ENCODE measurements at places on chromosomes 1 and 21.

- no peak for DNase-seq
Observed at GRCh38 chr1:33373606-33374005, 52.7 kb upstream of the A3GALT2 start.

- DNase-seq: no peak
Observed at GRCh38 chr1:13733711-13734110, 33.7 kb downstream of the PRDM2 start.

DNA sequence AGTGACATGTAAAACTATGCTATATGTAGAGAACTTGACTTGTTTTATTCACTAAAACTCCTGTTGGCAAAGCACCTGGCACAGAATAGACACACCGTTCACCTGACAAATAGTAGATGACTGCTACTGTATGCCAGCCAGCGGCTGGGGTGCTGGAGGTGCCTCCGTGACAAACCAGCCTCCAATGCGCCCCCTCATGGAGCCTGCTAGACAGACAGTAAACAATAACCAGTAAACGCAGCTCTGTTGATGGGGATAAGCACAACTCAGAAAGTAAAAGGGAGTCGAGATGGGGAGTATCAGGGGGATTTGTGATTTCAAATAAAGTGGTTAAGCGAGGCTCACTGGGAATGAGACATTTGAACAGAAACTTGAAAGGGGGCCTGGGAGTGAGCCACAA, 107.2 kb downstream of the PRDM2 start:
- no peak for DNase-seq

DNA sequence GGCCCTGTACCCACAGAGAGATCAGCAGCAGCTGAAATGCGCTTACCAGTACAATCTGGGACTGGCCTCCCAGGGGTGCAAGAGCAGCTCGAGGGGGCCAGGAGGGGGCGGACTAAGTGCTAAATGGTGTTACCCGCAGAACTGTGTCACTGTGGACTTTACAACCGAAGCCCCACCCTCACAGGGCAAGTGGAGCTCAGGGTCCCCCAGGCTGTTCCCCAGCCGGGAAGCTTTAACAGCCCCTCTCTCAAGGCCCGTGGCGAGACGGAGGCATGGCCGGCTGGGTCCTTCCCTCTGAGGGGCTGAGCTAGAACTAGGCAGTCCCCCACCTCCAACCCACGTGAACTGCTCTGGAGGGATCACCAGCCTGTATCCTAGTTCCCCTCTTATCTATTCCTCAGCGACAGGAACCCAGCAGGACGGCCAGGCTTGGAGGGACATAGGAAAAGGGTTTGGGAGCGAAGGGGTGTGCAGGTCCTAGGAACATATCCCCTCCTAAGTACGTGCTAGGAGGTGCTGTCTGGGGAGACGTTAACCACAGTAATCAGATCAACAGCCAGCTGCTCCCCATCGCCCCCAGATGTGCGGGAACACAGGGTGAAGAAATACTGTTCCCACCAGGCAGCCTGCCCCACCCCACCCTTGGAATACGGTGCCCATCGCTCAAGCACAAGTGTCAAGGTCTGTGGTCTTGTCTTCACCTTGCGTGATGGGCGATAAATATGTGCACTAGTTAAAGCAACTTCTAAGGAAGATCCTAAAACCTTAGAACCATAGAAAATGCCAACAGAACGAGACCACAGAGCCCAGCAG, 24.4 kb downstream of the ZBTB17 start:
- no peak for DNase-seq

GRCh38 chr1:20974951-20975350, 187.8 kb upstream of the HP1BP3 start:
- no peak for DNase-seq

DNA sequence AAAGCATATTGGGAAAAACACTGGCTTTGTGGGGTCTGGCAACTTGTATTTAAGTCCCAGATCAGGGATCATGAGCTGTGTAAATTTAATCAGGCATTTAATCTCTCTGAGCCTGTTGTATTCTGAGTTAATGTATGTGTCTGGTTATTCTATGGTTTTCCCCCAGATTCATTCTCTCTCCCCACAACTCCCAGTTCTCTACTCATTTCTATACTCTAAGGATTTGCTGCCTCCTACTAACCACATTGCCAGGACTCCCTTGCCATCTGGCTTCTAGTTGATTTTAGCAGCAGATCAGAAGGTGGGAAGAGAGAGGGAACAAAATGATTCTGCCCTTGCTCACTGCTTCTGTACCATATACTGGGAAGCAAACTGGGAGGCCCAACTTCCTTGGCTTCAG, 31.4 kb upstream of the S1PR1 start:
- DNase-seq: no peak

DNA sequence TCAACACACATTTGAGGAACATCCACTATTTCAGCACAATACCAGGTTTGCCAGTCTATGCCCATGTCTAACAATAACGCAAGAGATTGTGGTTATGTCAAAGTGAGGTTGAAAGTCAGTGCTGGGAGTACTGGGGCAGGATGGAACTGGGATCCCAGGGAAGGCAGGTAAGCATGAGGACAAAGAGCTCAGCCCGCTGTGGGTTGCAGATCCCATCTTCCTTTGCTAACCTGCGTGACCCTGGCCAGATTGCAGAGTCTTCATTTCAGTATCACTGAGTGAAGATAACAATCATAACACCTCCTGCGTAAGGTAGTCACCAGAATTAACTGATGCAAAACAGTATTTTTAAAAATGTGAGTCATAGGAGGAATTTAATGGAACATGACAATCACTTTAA, 250.0 kb downstream of the PCP4 start:
- no peak for DNase-seq

DNA sequence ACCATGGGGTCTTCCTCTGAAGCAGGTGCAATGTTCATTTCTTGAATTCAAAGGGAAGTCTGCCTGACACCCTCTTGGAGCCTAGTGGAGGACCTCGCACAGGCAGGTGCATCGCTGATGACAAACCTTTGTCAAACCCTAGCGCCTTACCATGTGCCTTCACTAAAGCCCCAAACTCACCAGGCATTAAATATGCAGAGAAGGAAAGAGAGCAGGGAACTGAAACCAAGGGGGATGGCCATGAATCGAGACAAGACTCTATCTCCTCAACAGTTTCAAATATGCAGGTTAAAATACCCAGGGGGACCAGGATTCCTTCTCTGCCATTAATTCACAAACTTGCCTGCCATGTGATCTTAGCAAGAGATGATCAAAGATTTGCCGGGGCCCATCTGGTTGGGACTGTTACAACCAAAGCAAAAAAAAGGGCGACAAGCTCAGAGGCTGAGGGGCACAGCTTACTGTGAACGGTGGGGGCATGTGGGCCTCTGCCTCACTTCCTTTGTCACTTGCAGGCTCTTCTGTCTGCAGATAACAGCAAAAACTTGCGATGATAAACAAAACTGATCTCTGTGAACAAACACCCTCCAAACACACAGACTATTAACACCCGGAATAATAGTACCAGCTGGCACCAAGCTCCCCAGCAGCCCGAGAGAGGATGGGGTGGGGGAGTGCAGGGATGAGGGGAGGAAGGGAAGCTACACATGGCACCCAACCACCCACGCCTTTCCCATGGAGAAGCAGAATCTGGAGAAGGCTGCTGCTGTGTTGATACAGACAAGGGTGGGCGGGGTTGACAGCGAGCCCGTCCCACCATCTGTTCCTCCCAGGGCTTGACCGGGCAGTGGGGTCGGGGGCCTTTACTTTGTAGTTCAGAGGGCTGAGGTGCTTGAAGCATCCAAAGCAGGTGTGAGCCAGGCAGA, 33.9 kb downstream of the TMEM63A start:
- no peak for DNase-seq

GRCh38 chr1:223126741-223127140, 16.3 kb downstream of the TLR5 start:
- no peak for DNase-seq

- DNase-seq: no peak
Observed at GRCh38 chr21:31318971-31319370, 25.1 kb downstream of the TIAM1 start.

DNA sequence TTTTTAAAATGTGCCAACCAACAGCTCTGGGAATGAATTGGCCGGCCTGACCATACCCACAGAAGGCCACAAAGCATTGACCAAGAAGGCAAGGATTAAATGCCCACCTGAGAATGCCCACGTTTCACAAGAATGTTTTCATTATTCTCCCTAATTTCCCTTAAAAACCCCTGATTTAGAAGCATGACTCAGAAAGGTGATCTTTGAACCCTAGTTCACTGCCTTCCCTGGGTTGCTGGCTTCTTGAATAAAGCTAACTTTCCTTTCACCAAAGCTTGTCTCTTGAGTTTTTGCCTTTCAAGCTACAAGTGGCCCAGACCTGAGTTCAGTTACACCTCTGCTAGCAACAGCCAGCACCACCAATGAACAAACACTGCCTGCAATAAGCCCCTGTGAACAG, 14.4 kb upstream of the MRPL55 start:
- DNase-seq: no peak

- DNase-seq: no peak
Observed at GRCh38 chr1:34524783-34525182, 230.1 kb upstream of the GJB5 start.

DNA sequence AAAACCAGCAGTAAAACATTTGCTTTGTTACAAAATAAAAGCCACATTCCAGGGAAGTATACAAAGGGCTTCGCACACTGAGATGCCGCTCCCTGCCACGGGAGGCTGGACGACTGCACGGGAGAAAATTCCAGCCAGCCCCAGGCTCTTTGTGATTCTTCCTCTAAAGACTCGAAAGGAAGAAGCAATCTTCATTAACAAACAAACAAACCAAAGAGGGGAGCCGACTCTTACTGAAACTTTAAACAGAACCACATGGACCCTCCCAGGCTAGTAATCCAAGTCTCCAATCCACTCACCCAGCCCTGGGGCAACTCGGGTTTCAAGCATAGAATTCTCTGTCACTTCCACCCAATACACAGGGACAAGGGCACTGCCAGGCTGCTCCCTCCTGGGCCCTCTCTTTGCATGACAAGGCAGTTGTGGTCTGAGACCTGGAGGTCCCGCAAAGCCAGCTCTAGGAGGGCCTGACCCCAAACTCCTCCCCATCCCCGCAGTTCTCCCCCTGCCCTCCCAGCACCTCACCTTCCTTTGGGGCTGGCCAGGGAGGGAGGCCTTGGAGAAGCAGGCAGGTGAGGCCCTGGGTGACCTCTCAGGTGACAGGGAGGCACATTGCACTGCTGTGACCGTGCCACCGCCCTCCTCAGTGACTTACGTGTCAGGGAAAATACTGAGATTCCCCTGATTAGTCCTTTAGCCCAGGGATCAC, 26.6 kb upstream of the COL18A1 start:
- no peak for DNase-seq

- DNase-seq: no peak
Observed at GRCh38 chr1:100778748-100779147, 59.2 kb downstream of the VCAM1 start.

- no peak for DNase-seq
Observed at GRCh38 chr1:100582943-100583342, 45.0 kb downstream of the GPR88 start.

GRCh38 chr1:43205671-43206070, 33.5 kb downstream of the CFAP57 start:
- DNase-seq: no peak

- DNase-seq: no peak
Observed at GRCh38 chr1:178362747-178363146, 134.0 kb downstream of the CLEC20A start.

- no peak for DNase-seq
Observed at GRCh38 chr1:78255846-78256245, 210.1 kb downstream of the GIPC2 start.

DNA sequence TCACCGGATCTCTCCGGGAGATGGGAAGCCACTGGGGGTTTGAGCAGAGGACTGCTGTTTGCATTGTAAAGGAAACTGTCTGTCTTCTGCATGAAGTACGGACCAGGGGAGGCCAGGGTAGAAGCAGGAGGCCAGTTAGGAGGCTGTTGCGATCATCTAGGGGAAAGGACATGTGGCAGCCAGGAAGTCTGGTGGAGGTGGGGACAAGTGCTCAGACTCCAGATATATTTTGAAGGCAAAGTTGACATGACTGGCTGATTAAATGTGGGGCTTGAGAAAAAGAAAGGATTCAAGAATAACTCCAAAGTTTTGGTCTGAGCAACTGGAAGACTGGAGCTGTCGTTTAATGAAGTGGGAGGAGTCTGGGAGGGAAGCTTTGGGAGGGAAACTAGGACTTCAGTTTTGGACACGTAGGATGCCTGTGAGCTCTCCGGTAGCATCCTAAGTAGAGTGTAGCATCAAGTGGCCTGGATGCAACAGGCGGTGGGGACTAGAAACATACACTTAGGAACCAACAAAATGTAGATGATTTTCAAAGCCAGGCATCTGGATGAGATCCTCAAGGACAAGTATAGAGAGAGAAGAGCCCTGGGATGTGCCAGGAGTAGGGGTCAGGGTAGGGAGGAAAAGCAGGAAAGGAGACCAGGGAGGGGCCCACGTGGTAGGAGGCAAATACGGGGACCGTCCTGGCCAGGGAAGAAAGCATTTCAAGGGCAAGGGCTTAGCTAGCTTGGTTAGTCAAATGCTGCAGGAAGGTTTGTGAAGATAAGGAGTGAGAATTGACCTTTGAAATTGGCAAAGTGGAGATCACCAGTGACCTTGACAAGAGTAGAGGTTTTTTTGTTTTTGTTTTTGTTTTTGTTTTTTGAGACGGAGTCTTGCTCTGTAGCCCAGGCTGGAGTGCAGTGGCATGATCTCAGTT, 3.7 kb upstream of the C1orf210 start:
- DNase-seq: no peak

GRCh38 chr21:33362044-33362555, 37.3 kb downstream of the IFNAR1 start:
- no peak for DNase-seq

GRCh38 chr1:55322842-55323241, 107.7 kb upstream of the USP24 start:
- no peak for DNase-seq

GRCh38 chr1:39857126-39857878, 26.0 kb downstream of the TRIT1 start:
- DNase-seq: no peak

GRCh38 chr21:41923186-41923585, 30.6 kb downstream of the C2CD2 start:
- no peak for DNase-seq

DNA sequence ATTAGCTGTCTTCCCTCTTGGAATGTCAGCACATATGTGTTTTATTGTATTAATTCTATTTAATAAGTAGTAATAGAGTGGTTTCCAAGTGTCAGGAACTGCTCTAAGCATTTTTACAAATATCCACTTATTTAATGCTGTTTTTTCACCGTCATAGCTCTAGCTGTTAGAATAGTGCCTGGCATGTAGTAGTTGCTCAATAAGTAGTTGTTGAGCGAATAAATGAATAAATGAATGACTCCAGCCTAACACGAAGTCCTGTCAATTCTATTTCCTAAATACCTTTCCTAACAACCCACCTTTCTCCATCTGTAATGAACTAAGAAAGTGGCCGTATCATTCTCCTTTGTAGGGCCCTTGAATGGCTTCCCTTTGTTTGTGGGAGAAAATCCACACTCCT, 312.5 kb downstream of the DISC1 start:
- DNase-seq: no peak

DNA sequence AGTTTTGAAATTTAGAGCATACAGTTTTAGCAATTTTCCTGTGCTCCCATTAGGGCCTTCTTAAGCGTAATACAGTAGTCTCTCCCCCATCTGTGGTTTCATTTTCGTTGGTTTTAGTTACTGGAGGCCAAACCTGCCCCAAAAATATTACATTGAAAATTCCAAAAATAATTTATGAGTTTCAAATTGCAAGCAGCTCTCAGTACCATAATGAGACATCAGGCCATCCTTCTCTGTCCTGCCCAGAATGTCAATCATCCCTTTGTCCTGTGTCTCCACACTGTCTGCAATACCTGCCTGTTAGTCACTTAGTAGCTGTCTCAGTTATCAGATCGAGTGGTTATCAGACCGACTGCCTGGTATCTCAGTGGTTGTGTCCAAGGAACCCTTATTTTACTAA, 45.4 kb downstream of the ADSS2 start:
- no peak for DNase-seq

Measured in NK-92 treated with Interleukin-12 subunit alpha and Interleukin-12 subunit beta, amount 100 ng/mL, for 24 hours (cell line).